Myocyte (in vitro differentiated cells): ENCODE measurements at places on chromosomes 6 and 20.
A peak's percentile ranks its signal among the peaks of the same experiment; 100 is the strongest.

DNA sequence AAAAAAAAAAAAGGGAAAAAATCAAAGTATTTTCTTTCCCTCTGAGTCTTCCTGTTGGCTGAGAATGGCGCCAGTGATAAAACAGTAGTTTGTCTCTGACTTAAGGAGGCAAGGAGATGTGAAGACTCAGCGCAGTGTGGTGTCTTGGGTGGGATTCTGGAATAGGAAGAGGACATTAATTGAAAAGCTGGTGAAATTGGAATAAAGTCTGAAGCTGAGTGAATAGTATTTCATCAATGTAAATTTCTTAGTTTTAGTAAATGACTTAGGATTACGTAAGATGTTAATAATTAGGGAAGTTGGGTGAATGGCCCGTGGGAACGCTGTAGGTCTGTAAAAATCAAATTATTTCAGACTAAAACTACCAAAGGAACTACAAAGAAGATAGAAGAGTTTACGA, 122.8 kb upstream of the ZNF217 start:
- DNase-seq, result no peak

DNA sequence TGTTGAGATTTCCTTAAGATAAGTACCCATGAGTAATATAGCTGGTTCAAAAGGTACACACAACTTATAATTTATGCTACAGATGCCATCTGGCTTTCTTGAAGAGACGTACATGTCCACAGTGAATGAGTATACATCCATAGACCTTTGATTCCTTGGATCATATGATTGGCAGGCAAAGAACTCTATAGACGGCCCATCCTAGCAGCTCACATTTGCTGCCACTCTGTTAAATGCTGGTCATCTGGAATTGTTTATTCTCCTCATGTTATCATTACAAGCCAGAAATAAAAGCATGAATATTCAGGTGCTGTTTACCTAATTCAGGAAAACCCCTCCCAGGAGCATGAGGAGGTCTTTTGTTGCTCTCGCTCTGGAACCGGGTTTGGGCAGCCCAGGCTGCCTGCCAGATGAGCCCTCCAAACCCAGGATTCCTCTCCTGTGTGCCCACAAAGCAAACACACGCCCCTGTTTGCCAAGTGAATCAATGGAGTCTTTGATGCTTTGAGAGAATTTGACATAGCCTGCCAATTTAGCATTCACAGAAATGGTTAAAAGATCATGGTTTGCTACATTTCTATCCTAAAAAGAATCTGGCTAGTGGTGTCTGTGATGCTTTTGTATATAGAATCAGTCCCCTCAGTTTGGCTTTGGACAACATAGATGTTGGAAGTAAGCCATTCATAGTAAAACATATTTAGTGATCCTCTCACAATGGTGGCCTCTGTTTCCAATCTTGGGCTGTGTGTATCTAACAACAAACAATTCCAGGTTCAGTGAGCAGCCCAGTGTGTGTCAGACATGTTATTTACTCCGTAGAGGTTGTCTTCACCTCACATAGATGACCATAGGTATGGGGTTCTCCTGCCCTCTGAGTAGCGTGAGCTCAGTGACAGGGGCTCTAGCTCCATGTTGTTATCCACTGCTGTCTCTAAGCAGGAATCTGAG, 17.5 kb upstream of the PLCG1 start:
- no peak for DNase-seq

DNA sequence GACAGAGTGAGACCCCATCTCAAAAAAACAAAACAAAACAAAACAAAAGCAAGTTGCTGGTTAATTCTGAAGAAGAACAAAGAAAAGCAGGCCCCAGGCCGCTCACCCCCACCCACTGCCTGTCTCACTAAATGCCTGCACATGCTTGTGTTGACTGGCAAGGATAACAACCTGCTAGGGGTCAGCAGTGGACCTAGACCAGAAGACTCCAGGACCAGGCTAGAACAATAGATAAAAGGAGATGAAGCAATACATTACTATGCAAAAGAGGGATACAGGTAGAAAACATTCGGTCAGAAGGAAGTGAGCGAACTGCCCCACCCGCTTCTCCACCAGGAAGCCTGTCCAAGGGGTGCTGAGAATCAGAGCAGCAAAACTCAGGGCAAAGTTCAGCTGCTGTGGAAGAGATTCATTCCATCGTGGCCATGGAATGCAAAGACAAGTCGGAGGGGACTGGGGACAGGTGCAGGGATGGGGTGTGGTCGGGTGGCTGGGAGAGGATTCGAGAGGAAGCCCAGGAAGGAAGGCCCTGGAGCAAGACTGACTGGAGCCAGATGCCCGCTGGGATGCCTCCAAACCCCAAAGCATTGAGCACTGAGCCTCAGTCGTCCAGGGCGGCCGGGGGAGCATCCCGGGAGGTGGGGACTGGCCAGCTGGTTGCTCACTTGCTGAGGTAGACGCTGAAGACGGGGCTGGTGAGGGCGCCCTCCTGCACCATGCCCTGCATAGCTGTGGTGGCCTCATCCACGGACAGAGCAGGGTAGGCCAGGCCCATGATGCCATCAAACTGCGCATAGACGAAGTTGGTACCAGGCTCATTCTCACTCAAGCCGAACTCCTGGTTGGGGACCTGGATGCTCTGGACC, 5.3 kb downstream of the PGC start:
- peak; percentile 73 for DNase-seq

GRCh38 chr6:75331151-75331550, 46.6 kb upstream of the TMEM30A start:
- DNase-seq, result no peak

GRCh38 chr6:113847447-113847846, 9.7 kb upstream of the MARCKS start:
- no peak for DNase-seq

DNA sequence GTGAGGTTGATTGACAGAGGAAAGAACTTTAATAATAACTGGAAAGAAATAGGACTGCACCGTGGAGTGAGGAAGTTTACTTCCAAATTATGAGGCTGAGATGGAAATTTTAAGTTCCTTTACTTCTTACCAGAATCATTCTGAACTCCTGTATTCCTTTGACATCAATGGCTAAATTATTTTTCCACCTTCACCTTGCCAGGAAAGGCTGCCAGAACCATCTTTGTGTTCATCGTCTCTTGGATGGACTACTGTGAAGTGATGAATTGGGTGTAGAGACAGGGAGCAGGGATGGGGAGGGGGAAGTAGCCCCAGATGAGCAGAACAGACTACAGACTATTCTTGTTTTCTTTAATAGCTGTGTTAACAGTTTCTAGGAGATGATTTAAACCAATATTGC, 102.1 kb upstream of the CEP162 start:
- DNase-seq, result no peak

DNA sequence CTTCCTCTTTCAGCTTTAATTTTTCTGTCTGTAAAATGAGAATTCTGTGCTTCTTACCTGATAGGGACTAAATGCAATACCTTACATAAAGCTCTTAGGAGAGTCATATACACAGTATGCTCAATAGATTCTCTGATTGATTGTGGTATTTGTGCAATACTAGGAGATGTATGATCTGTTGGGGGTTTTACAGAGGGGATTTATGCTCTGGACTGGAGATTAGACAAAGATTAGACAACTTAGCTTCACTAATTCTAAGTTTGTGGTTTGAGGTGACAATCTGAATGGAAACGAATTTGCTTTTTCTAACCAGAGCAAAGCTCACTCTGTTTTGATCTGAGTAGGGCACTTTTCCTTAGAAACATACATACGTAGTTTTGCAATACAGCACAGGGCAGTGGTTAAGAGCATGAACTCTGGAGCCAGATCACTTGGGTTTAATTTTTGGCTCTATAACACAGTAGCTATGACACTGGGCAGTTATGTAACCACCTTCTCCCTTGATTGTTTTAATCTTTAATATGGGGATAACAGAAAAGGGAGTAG, 126.2 kb downstream of the RNF144B start:
- no peak for DNase-seq

- no peak for DNase-seq
Measured at GRCh38 chr6:25278261-25278913, 787 bp upstream of the CARMIL1 start.

DNA sequence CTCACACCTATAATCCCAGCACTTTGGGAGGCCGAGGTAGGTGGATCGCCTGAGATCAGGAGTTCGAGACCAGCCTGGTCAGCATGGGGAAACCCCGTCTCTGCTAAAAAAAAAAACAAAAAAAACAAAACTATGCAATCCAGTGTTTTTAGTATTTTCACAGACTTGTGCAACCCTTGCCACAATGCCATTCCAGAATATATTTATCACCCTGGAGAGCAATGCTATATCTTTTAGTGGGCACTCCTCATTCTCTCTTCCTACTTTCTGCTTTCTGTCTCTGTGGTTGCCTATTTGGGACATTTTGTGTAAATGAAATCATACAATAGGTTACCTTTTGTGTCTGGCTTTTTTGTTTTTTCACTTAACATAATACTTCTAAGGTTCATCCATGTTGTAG, 39.1 kb upstream of the MROH8 start:
- DNase-seq, result no peak

DNA sequence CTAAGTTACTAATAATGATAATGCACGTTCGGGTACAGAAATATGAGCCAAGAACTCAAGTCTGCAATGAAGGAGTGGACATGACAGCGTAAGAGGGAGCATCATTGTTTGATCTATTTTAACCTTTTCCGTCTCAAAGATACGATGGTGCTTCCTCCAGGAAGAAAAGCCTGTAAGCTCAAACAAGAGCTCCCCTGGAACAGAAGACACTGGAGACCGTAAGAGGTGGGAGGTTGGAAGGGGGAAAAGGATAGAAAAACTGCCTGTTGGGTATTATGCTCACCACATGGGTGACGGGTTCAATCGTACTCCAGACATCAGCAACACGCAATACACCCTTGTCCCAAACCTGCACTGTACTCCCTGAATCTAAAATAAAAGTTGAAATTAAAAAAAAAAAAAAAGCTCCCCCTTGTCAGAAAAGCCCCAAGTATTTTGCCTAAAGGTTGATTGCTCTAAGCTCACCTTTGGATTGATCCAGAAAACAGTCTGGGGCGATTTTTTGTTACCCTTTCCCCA, 180.5 kb downstream of the TRIM27 start:
- DNase-seq, result no peak

- no peak for DNase-seq
Measured at GRCh38 chr6:134637847-134638437, 312.0 kb downstream of the ALDH8A1 start.

DNA sequence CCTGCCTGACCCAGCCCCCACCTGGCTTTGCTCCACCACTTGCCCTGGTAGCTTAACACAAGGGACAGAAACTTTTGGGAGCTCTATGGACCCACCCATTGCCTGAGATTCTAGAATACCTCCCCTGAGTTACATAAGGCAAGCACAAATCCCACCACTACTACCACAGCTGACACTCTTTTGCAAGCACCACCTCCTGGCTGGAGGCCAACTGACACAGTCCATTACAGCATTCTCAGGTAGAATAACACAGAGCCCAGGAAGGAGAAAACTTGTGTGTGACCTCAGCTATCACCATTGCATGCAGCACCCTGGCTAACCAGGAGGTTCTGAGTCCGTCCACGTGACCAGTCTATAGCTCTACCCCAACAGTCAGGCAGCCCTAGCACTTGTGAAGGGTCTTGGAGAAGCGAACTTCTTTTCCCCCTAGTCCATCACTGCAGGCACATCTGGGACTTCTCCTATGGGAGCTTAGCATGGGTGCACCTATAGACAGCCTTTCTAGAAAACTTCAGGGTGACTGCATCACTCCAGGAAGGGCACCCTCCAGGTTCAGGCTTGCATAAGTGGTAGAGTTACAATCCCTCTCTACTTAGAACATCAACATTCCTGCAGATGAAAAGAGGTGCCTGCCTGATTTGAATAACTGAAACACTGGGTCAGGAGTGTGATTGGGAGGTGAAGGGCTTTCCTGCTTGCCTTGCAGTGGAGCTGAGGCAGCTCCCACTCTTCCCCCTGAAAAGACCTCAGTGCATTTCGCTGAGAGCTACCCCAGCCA, 30.1 kb downstream of the CITED2 start:
- DNase-seq, result no peak

- no peak for DNase-seq
Measured at GRCh38 chr6:30600451-30600961, 16.5 kb downstream of the PPP1R10 start.

DNA sequence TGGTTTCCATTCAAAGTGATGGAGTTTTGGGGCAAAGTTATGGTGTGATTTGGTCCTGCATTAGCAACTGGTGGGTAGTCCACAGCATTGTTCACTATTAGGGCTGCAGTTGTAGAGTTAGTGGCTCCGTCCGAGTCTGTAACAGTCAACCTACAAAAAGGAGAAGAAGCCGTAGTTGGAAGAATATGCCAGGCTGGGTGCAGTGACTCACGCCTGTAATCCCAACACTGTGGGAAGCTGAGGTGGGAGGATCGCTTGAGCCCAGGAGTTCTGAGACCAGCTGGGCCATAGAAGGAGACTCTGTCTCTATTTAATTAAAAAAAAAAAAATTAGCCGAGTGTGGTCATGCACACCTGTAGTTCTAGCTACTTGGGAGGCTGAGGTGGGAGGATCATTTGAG, 69.5 kb downstream of the KIAA0319 start:
- no peak for DNase-seq

DNA sequence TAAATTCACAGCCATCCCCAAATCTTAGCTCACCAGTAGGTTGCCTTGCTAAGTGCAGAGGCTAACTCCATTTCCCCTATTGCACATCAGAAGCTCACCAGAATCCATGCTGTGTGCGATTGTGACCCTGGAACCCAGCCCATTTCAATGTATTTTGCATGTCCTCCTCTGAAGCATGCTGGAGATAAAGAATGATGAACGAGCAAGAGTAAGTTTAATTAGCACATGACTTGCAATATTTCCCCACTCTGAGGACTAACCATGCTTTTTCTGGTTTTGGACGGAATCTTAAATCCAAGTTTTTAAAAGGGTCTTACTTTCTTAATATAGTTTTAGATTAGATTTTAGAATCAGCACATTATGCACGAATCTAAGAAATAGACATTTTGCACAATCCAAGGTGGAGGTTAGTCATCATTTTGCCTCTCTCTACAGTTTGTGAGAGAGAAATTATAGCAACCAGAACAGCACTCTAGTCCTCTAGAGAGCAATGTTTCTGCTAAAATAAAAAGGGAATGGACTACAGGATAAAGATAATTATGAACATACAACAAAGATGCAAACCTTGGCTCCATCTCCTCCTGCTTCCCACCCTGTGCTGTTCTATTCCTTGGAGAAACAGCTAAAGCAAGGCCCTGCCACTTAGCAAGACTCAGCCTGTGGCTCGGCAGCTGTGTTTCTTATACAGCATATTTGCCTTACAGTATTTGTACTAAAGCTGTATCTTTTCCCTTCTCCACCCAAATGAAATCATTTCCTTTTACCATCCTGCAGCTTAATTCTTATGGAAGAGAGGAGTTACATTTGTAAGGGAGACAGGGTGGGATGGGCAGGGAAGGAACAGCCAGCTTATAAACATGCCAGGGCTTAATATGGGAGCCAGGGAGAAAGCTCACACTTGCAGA, 24.9 kb upstream of the LAMA4 start:
- DNase-seq, result no peak

DNA sequence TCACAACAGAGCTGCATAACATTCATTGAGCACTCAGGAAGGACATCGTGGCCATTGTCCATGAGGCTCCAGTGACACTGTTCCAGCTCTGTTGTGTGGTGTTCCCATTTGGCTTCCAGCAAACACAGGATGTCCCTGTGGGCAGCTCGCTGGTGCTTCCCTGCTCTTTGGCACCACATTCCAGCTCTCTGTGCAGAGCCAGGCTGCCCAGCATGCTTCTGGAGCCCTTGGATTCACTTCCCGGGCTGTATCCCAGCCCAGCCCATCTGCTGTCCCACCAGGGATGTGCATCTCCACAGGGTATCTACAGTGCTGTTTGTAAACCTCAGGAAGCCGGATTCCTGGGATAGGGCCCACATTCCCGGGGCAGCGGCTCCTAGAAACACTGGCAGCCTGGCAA, 57.2 kb downstream of the CTCFL start:
- peak; percentile 48 for DNase-seq

- DNase-seq, result no peak
Measured at GRCh38 chr20:59634435-59635005, 30.2 kb downstream of the PHACTR3 start.

- DNase-seq, result no peak
Measured at GRCh38 chr20:43444107-43444506, 13.6 kb upstream of the SRSF6 start.
